ENCODE measurements at places on chromosomes 3 and 15.
A peak's percentile ranks its signal among the peaks of the same experiment; 100 is the strongest.

- DNase-seq, result no peak
Observed at GRCh38 chr15:77695961-77696582, 63.4 kb upstream of the LINGO1 start.

DNA sequence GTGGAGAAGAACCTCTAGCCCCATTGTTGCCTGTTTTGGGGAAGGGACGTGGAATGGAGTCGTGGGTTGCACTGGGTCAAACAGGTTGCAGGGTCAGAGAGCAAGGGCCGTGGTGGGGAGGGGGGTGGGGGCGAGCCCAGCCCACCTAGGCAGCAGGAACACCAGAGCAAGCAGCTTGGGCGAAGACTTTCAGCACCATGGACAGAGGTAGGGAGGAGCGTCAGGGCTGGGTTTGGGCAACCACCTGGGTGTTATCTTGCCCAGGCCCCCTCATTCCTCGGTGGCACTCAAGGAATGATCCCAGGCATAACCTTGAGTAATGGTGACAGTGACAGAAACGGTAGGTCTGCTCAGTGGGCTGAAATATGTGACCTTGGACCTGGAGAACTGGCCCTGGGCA lies 45.9 kb upstream of the TMEM115 start:
- DNase-seq, result peak; percentile 63

- no peak for DNase-seq
Observed at GRCh38 chr3:65978116-65978515, 60.6 kb downstream of the MAGI1 start.

DNA sequence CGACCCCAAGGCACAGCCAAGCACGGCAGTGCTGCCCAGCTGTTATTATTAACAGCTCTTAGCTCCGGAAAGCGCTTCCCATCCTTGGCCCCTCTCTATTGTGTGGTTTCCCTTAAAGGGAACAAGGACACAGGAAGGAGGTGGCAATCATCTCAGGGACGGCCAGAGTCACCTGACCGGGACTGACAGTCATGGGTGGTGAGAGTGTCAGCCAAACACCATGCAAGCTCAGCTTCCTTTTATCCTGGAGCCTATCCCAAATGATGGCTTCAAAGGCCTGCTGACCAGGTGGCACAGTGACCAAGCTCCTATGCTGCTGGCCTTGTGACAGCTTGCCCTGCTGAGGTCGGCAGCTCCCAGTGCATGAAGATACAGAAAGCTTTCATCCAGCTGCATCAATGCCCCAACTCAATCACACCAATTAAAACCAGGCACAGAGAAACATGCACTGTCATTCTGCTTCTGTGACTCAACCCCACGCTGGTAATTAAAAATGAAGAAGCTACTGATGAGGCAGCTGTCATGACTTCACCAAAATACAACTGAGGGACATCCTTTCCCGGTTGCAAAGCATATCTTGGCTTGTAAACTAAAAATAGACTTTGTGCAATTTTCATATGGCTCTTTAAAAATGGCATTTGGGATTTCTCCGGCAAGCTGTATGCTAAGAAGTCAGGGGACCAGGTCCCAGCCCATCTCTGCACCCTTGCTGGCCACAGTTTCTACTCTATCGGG lies 34.0 kb downstream of the PCSK6 start:
- no peak for DNase-seq

DNA sequence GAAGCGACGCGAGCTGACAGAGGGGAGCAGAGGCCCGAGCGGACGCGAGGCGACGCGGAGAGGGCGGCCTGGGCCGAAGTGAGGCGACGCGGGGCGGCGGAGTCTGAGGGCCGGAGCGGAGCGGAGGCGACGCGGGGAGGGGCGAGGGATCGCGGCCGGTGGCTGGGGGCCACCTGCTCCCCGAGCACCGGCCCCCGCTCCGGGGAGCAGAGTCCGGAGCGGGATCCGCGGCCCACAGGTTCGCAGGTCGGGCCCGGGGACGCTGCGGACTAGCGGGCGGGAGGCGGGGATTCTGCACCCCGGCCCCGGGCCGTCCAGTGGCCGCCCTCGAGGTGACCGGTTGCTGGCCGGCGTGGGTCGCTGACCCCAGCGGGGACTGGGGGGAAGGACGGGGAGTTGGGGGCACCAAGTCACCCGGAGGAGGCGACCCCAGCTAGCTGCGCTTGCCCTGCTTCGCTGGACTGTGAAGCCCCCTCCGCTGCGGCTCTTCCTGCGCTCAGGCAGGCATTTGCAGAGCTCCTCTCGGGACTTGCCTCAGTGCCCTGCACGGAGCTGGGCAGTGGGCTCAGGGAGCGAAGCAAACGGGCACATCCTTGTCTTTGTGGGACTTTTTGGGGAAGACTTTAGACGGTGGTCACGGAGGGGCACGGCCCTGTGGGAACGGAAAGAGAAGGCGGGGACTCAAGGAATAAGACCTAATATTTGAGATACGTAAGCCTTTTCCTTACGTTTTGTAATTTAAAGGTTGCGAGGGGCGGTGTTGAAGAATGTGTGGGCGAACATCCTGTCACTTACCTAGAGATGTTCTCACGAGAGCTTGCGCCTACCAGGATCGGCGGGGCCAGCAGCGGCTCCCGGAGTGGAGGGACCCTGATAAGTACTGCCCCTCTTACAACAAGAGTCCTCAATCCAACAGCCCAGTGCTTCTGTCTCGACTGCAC lies 566 bp downstream of the HMCES start:
- peak; percentile 76 for DNase-seq

DNA sequence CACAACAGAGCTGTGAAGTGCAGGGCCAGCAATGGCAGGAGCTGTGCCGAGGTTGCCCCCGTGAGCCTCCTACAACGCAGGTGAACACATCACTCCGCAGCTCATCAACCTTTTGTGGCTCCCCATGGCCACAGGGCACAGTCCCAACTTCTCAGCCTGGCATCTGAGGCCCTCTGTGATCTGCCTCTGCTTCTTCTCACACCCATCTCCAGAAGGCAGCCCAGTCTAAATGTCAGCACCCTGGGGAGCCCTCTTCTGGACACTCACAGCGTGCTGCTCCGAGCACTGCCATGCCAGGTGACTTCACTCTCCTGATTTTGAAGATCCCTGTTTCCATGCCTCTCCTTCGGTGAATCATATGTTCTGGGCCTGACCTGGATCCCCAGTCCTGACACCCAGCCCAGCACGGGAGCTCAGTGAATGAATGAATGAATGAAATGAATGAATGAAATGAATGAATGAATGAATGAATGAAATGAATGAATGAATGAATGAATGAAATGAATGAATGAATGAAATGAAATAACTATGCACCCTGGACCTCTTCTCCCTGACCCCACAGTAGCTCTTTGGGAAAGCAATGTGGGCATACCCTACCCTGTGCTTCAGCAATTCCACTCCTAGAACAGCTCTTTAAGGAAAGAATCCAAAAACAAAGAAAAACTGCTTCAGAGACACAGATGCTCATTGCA lies 17.9 kb upstream of the SKIC8 start:
- DNase-seq, result no peak

DNA sequence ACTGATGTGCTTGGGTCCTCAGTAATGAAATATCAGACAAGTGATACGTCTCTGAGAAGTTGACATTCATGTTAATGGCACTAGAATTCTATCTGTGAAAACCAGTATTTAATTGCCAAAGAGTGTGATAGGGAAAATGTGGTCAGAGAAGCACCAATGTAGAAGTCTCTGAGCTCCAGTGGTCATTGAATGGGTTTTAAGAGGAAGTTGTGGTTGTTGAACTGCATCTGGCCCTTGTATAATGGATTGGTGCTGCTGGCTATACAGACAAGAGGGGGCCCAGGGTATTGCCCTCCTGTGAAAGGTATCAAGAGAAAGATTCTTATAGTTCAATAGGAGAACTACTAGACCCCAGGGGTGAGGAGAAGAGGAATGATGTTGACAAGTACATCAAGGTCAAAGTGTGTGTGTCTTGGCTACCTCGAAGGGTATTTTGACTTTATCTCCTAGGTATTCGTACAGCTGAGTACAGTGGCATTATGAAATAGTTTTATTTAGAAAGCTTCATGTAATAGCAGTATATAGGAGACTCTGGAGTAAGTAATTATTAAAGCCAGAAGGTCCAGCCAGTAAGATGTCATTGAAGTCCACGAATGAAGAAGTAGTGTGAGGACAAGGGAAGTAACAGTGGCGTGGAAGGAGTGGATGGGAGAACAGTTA lies 47.1 kb downstream of the CHD2 start:
- no peak for DNase-seq

GRCh38 chr3:124694486-124694885 lies 35.8 kb upstream of the UMPS start:
- no peak for DNase-seq

DNA sequence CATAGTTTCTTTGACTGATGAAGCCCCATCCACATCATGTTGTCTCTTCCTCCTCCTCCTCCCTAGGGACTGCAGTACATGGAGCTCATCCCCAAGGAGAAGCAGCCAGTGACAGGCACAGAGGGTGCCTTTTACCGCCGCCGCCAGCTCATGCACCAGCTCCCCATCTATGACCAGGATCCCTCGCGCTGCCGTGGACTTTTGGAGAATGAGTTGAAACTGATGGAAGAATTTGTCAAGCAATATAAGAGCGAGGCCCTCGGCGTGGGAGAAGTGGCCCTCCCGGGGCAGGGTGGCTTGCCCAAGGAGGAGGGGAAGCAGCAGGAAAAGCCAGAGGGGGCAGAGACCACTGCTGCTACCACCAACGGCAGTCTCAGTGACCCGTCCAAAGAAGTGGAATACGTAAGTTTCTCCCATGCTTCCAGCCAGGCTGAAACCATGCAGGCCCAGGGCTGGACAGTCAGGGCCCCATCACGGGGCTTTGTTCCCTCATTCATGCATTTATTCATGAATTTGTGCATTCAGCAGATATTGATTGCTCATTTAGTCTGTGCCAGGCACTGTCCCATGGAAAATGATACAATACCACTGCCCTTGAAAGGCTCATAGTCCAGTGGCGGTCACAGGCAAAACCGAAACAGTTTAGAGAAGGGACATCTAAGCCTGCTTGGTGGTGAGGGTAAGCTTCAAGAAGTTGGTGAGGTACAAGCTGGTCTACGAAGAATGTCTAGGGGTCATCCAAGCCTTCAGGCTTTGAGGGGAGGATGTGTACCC lies 47.1 kb downstream of the LMCD1 start:
- no peak for DNase-seq

DNA sequence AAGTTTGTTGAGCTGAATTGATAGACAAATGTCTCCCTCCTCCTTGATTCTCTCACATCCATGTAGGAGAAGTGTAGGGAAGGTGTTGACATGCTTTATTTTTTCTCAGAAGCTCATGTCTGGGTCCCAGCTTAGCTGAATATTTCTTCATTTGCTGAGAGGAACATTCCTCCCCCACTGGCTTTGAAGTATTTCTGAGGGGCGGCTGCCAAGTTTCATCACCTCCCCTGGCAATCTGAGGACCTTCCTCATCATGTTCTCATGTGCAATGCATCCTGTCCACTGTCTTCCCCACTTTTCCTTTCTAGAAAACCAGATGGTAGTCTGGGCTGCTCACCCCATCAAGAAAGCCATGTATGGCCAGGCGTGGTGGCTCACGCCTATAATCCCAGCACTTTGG lies 168.9 kb upstream of the RGMA start:
- no peak for DNase-seq

GRCh38 chr15:60679256-60679655 lies 200.3 kb upstream of the ICE2 start:
- no peak for DNase-seq

DNA sequence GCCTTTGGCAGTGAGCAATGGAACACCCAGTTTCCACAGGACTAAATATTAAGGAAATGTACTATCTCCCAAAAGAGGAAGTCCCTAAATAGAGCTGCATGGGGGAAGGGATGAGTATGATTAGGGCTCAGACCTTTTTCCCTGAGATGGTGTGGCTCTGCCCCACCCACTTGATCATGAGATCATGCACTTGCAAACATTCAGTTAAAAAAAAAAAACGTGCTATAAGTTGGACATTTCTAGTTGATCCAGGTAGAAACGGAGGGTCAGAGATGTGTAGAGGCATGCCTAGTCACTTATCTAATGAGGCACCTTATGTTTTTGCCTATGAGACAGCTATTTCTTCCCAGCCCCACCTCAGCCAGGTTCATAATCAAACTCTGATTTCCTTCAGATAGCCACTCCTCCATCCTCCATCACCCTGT lies 24.5 kb upstream of the SSR3 start:
- DNase-seq, result no peak

DNA sequence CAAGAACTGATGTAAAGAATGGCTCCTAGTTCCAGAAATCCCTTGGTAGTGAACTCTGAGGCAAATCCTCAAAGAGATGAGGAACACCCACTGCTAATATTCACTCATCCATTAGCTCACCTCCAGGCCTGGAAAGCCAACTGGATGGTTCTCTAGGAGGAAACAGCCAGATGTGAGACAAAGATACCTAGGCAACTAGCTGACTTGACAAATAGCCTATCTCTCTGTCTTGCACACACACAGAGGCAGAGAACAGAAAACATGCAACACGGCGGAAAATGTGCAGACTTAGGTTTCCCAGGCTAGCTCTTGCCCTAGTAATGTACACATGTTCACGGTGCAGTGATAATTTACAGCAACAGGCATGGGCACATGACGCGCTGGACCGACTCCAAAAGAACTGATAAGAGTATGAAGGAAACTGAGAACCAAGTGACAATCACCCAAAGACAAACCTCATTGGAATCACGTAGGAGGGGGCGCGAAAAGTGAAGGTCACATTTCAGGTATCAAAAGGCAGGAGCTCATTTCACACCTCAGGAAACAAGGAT lies 318.1 kb downstream of the FOXP1 start:
- no peak for DNase-seq

- no peak for DNase-seq
Observed at GRCh38 chr3:9986230-9986725, 363 bp downstream of the EMC3 start.

DNA sequence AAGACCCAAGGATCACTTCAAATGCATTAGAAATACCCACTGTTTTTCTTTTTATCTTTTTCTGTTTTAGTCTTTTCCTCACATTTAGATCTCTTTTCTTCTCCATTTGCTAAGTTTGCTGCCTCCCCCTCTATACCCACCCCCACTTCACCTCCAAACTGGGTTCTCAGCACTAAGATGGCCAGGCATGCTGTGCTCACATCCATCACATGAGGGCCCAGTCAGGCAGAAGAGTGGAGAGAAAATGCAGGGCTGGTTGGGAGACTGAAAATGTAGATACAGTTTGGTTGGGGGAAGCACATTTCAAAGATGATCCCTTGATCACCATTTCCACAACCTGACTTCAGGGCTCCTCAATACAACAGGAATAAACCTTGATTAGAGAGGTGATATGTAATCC lies 8.7 kb downstream of the GAP43 start:
- no peak for DNase-seq

DNA sequence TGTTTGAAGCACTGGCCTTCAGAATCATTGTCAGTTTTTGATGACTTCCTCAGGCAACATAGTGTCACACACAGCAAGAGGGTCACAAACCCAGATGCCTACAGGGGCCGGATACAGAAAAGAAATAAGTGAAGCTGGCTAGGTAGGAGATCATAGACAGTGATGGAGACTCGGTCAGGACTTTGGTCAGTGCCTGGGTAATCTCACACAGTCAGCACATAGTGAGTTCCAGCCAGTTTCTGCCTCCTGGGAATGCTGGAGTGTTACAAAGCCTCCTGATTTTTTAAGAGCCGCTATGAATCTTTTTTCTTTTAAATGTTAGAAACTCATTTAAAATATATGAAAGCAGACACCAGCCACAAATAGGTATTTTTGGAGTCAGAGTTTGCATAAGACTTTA lies 399.1 kb downstream of the IL5RA start:
- no peak for DNase-seq
